ENCODE measurements at places on chromosomes 12 and 14.

DNA sequence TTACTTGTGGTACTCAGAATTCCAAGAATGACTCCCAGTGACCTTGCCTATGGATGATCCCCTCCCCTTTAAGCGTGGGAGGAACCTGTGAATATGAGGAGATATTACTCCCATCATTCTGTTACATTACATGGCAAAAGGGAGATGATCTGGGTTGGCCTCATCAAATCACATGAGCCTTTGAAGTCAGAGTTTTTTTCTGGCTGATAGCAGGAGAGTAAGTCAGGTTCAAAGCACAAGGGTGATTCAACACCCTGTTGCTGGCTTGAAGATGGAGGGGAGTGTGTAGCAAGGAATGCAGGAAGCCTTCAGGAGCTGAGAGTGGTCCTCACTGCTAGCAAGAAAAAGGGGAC lies 9.1 kb upstream of the MDM2 start:
- DNase-seq, result no peak

GRCh38 chr12:77130193-77130592 lies 64.8 kb upstream of the E2F7 start:
- DNase-seq, result no peak

- DNase-seq, result no peak
These were observed 19.2 kb upstream of the TBX5 start for GRCh38 chr12:114425031-114425626.

- no peak for DNase-seq
These were observed 768 bp downstream of the PTPN11 start for GRCh38 chr12:112419297-112420133.

GRCh38 chr14:52363961-52364360 lies 49.8 kb downstream of the PTGER2 start:
- DNase-seq, result no peak

GRCh38 chr12:121628037-121628436 lies 1.7 kb downstream of the ORAI1 start:
- DNase-seq, result peak; percentile 67

DNA sequence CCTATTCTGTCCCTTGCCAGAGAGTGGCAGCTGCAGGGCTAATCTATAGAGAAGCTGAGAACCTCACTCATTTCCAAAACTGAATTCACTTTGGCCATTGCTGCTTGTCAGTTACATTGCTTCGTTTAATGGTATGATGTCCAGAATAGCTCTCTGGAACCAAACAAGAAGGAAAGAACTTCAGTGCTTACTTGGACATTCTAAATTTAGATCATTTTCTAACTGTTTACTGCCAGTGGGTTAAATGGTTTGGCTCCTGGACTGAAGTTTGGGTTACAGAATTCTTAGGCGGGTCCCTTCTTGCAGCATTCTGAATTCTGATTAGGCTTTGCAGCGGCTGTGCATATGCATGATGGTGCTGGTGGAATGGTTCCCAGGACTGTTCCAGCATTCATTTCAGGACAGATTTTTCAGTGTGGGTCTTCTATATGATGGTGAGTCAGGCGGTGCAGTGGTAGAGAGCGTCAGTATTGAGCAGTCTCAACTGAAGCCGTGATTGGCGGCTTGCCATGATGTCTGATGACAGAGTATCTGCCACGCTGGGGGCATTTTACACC lies 148.7 kb downstream of the DYRK2 start:
- DNase-seq, result no peak

DNA sequence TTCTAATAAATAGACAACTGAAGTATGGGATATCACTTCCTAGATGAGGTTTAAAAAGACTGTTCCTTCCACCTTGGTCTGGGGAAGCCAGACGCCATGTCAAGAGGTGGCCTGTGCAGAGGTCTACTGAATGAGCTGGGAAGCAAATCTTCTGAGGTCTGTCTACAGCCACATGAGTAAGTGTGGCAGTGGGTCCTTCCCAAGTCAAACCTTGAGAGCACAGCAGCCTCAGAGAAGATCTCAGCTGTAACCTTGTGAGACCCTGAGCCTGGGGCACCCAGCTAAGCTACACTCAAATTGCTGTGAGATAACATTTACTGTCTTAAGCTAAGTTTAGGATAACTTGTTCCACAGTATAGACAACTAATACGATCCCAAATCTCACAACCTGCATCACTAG lies 20.2 kb downstream of the NDUFA12 start:
- DNase-seq, result no peak

DNA sequence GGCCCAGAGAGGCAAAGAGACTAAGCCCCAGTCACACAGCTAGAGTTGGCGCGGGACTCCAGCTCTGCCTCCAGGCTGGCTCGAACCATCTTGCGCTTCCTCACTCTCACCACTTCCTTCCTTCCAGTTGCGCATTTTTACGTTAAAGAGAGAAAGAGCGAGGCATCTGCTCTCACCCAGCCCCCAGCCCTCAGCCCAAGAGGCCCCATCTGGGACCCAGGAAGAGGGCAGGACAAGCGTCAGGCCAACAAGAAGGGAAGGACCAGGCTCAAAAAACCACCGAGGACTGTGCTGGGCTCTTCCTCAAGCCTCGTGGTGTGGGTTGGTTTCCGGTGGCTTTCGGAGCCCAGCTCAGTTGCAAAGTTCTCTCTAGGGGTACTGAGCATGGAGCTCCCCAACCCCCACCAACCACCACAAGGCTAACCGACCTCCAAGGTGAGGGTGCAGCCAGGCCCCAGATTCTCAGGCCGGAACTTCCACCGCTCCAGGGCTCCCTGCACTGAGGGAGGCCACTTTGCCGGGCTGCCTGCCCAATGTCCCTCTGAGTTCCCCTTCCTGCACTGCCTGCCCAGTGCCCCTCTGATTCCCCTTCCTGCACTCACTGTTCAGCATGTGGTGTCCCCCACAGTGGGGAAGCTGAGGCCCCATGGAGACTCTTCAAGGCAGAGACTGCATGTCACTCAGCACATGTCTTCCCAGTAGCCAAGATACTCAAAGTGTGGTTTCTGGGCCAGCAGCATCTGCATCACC lies 35.9 kb downstream of the TESC start:
- DNase-seq, result peak; percentile 100

- no peak for DNase-seq
These were observed 454.7 kb downstream of the APAF1 start for GRCh38 chr12:99099786-99100185.

DNA sequence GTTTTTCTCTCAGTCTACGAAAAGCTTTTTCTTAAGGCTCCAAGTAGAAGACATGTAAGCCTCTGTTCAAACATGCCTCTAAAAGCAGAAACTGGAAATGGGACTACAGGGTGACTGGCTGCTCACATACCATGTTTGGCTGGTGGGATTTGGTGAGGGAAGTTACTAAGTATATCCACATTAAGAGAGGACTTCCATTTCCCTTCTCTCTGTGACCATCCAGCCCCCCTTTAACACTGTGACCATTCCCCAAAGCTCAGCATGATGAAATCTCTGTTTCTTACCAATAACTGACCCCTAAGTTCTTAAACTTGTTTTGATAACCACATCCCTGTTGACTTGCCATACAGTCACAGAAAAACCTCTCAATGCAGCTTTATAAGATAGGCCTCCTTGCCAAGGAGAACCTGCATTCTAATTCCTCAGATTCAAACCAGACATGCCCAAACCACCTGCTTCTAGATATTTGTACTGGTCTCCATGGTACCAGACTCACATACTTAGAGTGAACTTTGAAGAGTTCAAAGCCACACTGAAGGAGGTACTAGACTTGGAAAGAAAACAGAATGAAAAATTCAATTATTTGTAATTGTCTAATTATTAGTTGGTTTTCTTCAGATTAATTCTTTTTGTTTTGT lies 102.2 kb downstream of the VEZT start:
- no peak for DNase-seq

DNA sequence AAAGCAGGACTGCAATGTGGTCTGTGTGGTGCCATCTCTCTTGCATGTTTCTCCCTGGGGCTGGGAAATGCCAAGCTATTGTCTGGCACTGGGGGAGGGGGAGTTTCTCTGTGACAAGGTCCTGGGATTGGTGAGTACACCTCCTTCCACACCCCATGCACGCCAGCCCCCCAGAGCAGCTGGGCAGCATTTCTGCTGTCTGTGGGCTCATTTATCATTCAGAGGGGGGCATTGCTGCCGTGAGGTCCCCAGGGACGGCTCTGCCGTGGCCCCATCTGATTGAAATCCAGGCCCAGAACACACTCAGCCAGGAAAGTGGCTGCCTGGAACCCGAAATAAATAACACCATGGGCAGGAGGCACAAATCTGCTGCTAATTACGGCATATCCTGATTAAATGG lies 12.6 kb upstream of the FAM222A start:
- DNase-seq, result no peak

DNA sequence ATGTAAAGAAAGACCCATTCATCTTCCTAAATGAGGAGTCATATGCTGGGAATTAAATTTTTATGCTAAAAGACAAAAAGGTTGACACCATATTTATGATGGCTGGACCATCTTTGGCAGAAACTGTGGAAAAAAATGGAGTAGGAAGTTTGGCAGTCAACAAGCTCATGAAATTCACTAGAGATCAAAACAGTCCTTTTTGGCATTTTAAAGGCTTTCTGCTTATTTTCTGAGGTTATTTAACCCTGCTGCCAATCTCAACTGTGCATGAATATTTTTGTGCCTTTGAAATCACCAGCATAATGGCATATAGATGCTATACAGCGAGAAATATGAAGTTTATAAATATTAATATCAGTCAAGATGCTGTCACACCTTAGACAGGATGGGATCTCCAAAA lies 399.5 kb downstream of the PDZRN4 start:
- no peak for DNase-seq

GRCh38 chr12:108559007-108559655 lies 1.8 kb downstream of the SART3 start:
- DNase-seq, result no peak

DNA sequence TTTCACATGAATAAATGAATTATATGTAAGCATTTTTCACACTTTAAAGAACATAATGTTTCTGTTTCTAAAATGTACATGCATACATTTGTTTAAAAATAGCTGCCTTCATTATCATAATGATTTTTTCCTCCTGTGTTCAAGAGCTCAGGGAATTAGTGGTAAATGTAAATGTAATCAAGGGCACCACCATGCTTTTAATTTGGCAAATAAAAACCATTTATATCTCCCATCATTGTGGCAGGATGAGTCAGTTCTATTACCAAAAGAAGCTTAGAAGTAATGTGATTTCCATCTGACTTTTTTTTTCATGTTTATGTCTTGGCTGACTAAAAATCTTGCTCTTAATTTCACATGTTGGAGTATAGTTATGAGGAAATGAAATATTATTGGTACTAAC lies 176.1 kb downstream of the GXYLT1 start:
- DNase-seq, result no peak

- DNase-seq, result no peak
These were observed 15.1 kb downstream of the CPNE8 start for GRCh38 chr12:38890102-38890855.

DNA sequence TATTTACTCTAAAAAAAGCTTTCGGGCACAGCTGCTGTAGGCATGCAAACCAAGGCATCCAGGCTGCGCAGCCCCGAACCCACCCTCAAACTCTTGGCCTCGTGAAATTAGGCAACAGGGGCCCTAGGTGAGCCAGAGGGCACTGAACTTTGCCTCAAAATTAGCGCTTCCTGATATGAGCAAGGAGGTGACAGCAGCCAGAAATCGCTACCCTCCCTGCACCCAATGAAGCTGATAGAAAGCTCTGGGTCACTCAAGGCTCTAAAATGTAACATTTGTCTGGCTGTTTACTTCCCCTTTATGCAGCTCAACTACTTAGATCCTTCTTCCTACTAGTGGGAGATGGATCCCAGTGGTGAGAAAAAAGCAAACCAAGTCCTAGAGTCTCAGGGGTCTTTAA lies 61.8 kb downstream of the PITPNM2 start:
- DNase-seq, result peak; percentile 96

DNA sequence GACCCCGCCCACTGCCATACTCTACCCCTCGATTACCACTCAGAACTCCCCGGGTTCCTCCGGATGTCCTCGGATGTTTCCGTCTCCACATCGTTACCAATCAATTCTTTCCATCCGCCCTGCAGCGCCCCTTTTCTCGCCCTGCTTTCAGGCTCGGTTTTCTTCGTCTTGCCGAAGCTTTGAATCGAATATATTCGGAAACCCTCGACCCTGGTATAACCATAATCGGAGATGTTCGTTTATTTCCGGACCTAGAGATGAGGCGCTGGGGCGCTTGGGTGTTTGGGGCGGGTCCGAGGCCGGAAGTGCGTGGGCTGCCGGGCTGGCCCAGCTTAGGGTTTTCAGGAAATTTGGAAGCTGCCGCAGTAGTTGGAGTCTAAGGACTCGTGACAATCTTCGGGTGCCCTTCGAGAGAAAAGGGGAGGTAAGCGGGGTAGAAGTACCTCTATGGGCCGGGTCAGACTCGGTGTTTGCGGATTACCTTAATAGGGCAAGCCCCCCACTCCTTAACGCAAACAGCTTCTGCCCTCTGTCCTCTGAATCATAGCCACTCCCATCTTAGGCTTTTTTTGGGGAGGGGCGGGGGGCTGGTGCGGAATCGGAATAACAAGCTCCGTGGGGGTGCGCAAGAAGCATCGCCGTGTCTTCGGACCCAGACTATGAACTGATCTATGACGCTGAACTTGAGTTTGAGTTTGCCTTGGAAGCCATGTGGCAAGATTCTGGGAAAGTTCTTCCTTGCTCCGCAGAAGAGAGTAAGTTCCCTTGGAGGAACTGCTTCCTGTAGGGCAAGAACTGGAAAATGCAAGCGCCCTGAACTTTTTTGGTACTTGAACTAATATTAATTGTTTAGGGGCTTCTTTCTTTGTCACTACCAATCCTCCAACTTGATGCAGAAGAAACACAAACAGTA lies at the start of gene C14orf119:
C14orf119 (plus strand) TSS at position 310 of the 913 bp plus-strand sequence. CDS start 2,154 bp downstream, outside the sequence.
- peak; percentile 99 for DNase-seq

DNA sequence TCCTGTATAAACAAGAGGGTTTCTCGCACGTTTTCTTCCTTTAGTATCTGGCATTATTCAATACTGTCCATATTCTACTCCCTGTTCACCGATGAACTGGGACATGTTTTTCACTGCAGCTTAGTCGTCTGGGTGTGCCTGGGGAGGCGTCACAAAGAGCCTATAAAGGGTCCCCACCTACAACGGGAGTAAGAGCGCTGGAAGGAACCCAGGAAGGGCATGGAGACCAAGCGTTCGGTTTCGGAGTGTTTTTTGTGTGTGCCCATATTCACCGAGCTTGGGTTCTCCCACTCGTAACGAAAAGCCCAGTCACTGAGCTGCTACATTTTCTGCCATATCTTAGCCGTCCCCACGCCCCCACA lies 592 bp upstream of the USP15 start:
- no peak for DNase-seq

GRCh38 chr12:116508145-116509121 lies 50.7 kb upstream of the MAP1LC3B2 start:
- DNase-seq, result peak; percentile 59

GRCh38 chr12:122150127-122150681 lies 23.8 kb downstream of the IL31 start:
- DNase-seq, result no peak

GRCh38 chr12:6754411-6754810 lies 1.5 kb upstream of the MLF2 start:
- DNase-seq, result no peak

GRCh38 chr12:79402606-79403005 lies 288.2 kb downstream of the PAWR start:
- no peak for DNase-seq
